Upper lobe of right lung (tissue), 1 donor: ENCODE measurements at places on chromosomes 7 and 10. TPM values are rescaled to one million over a fixed set of nuclear protein-coding genes. Genes with fewer than 3 reads are reported as not detected.

The ZNF804B gene
- not detected for total RNA-seq

The ADAM22 gene
- 4.3 TPM for total RNA-seq

The PRKAR2B gene
- 7.9 TPM for total RNA-seq

The MIOS gene
- total RNA-seq = 27.8 TPM

The PPP2R2D gene
- 28.3 TPM for total RNA-seq

The GDF2 gene
- not detected for total RNA-seq

The RBM20 gene
- total RNA-seq = 0.41 TPM

The FAM221A gene
- 9.0 TPM for total RNA-seq

The ADAM12 gene
- total RNA-seq = 0.98 TPM

- no peak for DNase-seq
Measured at GRCh38 chr10:110241841-110242240, 34.4 kb downstream of the MXI1 start.

DNA sequence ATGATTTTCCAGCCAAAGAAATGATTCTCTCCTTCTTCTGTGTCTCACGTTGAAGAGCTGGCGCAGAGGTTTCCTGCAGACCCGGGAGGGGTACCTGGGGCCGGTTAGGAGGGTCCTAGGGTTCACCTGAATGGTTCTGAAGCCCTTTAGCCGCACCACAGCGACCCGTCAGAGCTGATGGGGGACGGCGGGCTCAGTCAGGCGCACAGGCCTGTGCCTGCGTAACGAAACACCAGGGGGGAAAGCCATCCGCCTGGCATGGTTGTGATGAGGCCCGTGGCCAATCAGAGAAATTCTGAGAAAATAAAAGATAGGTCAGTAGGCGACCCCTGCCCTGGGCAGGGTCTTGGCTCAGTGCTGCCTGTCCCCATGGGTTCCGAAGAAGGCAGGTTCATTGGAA lies 35.6 kb downstream of the FAM20C start:
- DNase-seq = no peak

DNA sequence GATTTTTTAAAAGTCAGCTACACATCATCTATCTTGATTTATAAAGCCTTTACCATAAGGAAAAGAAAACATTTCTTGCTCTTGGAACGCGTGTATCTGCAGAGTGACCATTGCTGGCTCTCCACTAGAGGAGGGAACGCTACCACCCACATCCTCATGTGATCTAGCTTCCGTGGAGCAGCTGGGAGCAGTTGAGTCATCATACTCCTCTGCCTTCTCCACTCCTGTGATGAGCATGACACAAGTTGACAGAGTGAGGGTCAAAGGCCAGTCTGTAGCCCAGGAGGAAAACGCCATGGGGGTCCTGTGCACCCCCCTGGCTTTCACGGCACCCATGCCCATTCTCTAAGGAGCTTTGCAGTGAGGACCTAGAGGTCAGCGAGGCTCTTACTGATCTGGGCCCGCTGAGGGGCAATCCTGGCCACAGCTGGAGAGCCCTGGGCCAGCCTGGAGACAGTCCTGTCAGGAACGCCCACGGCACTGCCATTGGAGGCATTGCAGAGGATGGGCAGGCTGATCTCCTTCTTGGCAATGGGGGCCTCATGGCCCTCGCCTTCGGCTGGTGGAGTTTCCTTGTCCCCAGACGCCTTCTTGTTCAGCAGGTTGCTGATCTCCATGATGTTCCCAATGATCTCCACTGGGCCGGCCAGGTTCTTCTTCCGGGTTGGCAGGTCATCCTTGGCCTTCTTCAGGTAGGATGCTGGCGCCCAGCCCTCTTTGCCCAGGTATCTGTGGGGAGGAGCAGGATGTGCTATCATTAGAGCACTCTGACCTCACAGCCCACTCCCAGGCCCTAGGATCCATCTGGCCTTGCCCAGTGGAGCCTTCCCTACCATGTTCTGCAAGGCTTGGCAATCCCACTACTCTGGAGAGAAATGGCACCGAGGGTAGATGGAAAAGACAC lies 119.2 kb downstream of the NEURL1 start:
- DNase-seq = no peak

- DNase-seq = no peak
Measured at GRCh38 chr7:115701141-115701540, 329.4 kb downstream of the TFEC start.

GRCh38 chr7:6398943-6399342 lies 48.8 kb downstream of the DAGLB start:
- DNase-seq = no peak

GRCh38 chr7:116495736-116496135 lies 3.8 kb upstream of the CAV2 start:
- DNase-seq = no peak

GRCh38 chr7:100163006-100163531 lies 4.5 kb upstream of the TRAPPC14 start:
- DNase-seq = no peak

DNA sequence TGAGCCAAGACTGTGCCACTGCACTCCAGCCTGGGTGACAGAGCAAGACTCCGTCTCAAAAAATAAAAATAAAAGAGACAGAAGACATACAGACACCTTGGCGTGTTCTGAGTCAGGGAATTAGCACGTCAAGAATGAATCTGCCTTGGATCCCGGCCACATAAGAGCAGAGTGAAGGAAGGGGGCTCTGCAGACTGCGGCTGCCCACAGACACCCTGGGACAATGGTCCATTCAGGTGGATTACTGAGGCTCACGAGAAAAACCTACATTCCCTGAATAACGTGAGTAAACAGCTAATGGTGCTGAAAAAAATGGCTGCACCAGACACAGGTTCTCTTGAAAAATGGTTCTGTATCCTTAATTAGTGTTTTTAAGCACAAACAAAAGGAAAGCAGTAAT lies 100.1 kb upstream of the FGFR2 start:
- DNase-seq = no peak

DNA sequence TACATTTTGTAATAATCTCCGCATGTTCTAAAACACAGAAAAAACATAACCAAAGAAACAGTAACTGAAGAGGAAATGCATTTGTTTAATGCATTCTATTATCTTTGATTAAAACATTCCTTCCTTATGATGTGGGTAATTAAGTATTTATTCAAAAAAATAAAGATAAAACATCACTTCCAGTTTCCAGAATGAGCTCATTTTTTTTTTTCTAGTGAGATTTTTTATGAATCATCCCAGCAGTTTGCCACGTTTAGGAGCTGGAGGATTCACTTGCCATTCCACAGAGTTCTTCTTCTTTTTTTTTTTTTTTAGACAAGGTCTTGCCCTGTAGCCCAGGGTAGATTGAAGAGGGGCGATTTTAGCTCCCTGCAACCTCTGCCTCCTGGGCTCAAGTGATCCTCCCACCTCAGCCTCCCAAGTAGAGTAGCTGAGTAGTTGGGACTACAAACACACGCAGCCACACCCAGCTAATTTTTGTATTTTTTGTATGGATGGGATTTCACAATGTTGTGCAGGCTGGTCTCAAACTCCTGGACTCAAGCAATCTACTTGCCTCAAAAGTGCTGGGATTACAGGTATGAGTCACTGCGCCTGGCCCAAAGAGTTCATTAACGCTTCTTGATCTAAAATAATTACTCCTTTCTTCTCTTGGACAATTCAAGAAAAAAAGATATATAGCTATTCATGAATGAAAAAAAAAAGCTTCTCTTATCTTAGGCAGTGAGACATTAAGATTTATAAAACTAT lies 177.3 kb downstream of the DKK1 start:
- DNase-seq = no peak
